ENCODE measurements at places on chromosomes 3 and 15.
A peak's percentile ranks its signal among the peaks of the same experiment; 100 is the strongest.

- DNase-seq: no peak
These were observed 18.4 kb downstream of the ANKDD1A start for GRCh38 chr15:64930019-64930652.

DNA sequence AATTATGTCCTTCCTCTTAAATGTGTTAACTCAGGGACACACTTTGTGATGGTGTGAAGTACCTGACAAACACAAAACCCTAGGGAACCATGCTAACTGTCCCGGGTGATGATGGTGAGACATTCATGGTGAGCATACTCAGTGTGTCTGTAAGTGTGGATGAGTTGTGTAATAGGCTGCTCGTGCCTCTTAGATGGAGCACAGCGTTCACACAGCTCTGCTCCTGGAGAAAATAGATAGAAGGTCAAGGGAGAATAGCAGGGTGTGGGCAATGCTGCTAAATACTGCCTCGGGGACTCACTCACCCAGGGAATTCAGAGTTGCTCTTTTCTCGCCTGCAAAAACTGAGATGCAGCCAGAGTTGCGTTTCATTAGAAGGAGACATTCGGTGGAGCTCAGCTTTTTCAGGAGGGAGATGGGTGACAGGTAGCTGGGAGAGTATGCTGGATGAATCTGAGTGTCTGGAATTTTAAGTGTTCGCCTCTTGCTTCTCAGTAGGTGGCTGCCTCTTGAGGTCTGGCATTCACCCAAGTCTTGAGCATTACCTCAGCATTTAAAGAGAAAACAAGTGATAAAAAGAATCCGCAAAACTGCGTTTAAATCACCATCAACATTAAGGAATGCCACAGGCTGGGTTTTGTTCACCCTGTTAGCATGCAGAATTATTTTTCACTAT, 813.2 kb downstream of the AGBL1 start:
- no peak for DNase-seq

DNA sequence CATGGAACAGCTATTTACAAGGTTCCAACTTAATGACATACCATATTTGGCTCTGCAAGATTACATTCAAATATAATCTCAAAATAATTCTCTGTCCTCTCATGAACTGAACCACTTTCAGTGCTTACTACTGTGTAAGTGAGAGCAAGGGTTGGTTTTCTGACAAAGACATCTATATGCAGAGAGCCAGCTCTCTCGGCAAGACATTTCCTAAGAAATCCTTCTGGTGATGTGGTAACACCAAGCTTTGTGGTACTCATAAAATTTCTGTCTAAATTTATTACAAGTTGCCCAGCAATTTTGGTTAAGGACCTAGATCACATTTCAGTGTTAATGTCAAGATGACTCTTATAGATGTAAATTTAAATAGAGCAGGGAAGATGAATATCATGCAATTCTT, 184.9 kb downstream of the GAP43 start:
- no peak for DNase-seq

DNA sequence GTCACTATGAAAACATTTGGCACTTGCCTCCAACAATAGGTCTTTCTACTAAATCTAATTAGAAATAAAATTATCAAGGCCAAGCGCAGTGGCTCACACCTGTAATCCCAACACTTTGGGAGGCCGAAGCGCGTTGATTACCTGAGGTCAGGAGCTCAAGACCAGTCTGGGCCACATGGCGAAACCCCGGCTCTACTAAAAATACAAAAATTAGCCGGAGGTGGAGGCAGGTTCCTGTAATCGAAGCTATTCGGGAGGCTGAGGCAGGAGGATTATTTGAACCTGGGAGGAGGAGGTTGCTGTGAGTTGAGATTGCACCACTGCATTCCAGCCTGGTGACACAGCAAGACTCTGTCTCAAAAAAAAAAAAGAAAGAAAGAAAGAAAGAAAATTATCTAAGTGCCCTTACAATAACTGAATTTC, 1.6 kb upstream of the PLD1 start:
- no peak for DNase-seq

- DNase-seq: no peak
These were observed 162.2 kb downstream of the NSMCE3 start for GRCh38 chr15:29107291-29107890.

DNA sequence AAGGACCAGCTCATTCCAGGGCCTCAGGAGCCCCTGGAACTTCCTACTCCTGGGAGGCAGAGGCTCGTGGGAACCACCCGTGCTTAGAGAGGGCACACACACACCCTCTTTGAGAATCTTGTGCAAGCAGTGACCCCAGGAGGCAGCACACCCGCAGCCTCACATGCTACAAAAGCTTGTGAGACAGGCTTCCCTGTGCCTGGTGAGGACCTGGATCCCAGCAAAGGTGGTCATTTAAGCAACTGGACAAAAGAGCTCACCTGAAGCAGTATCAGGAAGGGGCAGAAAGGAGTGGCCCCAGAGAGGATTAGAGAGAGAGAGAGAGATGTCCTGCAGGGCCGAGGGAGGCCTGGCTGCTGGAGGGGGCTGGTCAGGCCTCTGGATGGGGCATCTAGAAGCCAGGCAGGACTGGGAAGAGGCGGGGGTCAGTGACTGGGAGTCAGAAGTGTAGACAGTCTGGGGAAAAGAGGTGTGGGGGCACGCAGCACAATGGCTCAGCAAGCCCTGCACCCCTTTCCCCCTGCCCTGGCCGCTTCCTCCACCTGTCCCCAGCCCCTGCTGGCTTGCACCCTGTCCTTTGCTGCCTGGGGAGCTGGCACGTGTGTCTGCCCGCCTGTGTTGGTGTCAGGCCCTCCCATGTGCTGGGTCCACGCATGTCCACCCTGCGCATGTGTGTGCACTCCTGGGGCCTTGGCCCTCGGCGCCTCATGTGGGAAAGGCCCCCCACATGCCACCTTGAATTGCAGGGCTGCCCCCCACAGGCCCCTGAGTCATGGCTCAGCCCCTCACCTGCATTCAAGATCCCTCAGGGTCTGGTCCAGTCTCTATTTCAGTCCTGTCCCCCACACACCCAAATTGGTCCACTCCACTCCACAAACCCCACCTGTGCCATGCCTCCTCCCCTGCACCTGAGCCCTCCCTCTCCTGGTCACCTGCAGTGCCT, 36.9 kb downstream of the TSPAN3 start:
- DNase-seq: peak; percentile 33

GRCh38 chr3:25783661-25784512, 644 bp upstream of the NGLY1 start:
- DNase-seq: peak; percentile 75

DNA sequence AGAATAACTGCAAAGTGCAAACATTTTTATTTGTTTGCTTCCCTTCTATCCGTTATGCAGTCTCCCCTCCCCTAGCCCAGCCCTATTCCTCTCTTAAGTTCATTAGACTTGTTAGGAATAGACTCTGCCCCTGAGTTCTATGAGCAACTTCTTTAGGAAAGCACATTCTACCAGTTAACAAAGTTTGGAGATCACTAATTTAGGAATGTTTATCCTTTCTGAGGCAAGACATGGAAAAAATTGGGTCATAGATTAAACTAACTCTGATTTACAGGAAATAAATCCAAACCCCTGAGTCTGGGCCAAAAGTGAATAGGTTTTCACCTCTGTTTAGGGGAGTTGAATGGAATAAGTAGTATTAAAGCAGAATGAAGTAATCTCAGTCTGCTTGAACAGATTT, 34.4 kb downstream of the C3orf80 start:
- no peak for DNase-seq

- no peak for DNase-seq
These were observed 15.8 kb downstream of the EFCC1 start for GRCh38 chr3:129016720-129017483.

- no peak for DNase-seq
These were observed 17.7 kb downstream of the TTC21A start for GRCh38 chr3:39124876-39125840.

DNA sequence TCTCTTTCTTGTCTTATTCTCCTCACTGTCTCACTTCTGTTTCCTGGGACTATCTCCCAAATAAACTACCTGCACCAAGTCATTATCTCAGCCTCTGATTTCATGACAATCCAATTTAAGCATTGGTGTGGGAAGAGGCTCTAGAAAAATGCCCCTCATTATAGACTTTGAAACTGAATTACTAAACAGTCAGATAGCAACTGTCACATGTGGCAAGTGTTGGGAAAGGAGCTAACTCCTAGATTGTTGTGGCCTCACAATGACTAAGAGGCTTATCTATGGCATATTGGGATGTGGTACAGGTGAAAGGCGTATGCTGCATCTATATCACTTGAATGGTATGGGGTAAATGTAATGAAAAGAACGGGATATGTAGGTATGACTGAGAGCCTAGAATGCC, 103.5 kb upstream of the CCDC54 start:
- no peak for DNase-seq

- no peak for DNase-seq
These were observed 125.1 kb upstream of the SLC25A36 start for GRCh38 chr3:140816372-140817195.

GRCh38 chr15:38103564-38103963, 149.1 kb upstream of the SPRED1 start:
- DNase-seq: no peak

- DNase-seq: no peak
These were observed 116.3 kb upstream of the UBE2E2 start for GRCh38 chr3:23086831-23087230.

- DNase-seq: no peak
These were observed 16.4 kb downstream of the GYG1 start for GRCh38 chr3:149007567-149008257.

DNA sequence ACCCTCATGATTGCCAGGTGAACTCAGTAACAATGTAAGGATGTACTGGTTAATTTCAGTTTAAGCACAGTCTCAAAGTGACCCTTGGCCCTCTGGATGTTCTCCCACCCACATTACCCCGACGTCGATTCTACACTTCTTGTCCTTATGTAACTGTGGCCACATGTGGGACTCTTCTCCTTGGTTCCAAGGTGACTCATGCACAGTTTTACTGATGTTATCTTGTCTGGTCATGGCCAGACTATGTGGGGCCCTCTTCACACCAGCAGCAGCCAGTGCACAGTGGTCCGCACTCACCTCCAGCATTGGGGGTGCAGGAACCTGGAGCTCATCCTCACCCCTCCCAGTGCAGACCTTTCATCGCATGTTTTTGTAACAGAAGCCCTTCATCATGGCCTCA, 519.4 kb downstream of the OCA2 start:
- DNase-seq: no peak
